ENCODE measurements at places on chromosomes 1 and 21.

DNA sequence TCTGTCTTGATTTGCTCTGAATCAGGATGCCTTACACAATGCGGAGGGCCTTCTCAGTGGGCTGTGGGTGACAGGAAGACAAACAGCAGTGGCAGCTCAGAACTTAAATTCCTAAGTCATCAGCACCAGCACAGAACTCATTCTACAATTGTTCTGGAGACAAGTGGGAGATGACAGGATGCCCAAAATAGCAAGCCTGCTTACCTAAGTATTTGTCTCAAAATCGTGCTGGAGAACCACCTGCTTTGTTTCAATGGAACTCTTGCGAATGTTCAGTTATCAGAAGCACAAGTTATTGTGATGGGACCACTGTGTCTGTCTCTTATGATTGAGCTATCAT lies 76.1 kb downstream of the VCAM1 start:
- no peak for DNase-seq

GRCh38 chr21:38027901-38028498 lies 111.7 kb upstream of the KCNJ6 start:
- no peak for DNase-seq

- DNase-seq = no peak
Observed at GRCh38 chr21:38654580-38654979, 151.1 kb upstream of the ETS2 start.

DNA sequence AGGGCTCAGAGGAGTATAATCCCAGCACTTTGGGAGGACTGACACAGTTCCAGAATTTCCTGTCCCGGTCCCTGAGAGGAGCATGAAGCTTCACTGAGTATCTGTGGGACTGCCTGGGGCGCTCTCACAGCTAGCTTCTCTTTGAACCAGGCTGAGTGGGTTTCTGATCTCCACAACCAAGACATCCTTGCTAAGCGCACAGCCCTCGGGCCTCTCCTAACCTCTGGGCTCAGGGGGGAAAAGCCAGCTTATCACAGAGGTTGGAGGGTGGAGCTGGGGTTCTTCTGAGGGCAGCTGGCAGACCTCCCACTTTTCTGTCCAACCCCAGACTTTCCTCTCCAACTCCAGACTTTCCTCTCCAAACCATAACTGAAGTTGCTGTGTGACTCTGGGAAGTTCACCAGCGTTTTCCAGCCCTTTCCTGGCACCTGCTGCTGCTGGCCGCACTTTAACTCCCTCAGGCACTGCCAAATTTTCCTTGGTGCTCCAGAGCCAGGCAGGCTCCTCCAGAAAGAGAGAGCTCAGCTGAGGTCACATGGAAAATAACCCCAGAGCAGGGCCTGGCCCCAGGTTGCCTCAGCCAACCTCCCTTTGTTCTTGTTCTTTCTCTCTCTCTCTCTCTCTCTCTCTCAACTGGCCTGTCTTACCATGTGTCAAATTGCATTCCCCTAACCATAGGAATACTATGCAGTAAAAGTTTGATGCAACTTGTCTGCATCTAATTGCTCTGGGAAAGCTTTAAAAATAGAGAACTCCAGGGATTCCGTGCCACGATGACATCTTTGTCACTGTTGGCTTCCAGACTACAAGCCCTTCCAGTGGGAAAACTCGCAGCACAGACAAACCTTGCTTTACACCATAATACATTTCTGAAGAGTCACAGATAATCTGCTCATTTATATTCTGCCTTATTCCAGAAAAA lies 49.5 kb downstream of the OLFML2B start:
- DNase-seq = no peak
